ENCODE measurements at places on chromosomes 6 and 20.

DNA sequence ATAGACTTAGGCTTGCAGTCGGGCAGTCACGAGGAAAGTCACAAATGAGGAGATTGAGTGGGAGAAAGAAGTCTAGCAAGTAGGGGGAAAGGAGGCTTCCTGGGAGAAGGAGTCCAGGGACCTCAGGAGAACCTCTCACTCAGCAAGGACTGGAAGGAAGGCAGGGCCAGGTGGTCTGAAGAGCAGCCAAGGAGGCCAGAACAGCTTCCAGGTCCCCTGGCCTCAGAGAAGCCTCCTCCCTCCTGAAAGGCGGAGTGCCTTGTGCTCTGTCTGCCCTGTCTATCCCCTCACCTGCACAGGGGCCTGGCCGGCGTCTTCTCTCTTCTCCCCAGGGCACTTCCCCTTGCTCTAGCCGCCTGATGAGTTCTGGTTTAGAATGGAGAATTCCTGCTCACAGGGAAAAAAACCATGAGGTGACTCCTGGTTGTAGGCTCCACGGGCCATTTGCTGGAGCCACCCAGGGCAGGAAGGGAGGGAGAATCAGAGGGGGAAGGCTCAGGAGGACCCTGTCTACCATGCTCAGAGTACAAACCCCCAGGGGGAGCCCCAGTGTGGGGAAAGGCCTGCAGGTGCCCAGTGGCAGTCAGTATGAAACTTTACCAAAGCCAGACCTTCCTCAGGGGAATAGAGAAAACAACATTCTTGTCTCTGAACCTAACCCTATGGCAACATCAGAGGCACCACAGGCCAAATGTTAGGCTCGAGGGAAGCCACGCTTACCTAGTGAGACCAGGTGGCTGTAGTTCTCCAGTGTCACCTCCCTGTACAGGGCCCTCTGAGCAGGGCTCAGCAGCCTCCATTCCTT is 11.2 kb downstream of the ZNF337 start:
- no peak for DNase-seq

DNA sequence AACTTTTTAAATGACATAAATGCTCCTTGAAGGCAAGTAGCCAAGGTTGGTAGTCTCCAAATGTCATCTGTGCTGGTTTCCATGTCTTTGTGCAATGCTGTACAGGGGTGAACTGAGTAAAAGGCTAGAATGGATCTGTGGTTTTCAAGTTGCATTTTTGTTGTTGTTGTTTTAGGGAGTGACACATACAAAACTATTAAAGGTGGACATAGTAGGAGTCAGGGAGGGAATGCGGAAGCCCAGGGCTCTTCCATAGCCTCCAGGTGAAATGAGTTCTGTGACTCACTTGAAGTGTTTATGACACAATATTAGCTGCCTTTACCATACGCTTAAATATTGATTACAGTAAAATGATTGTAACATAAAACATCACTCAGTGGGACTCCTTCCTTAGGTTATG is 22.5 kb upstream of the QKI start:
- no peak for DNase-seq

GRCh38 chr6:7143476-7143974 is 35.8 kb downstream of the RREB1 start:
- peak; percentile 70 for DNase-seq

GRCh38 chr20:62123450-62124118 is 1.3 kb downstream of the LSM14B start:
- no peak for DNase-seq

- no peak for DNase-seq
Measured at GRCh38 chr20:571754-572441, 28.3 kb upstream of the CSNK2A1 start.
